Fibroblast of skin of left quadriceps (primary cell): ENCODE measurements at places on chromosomes 7 and 10.

DNA sequence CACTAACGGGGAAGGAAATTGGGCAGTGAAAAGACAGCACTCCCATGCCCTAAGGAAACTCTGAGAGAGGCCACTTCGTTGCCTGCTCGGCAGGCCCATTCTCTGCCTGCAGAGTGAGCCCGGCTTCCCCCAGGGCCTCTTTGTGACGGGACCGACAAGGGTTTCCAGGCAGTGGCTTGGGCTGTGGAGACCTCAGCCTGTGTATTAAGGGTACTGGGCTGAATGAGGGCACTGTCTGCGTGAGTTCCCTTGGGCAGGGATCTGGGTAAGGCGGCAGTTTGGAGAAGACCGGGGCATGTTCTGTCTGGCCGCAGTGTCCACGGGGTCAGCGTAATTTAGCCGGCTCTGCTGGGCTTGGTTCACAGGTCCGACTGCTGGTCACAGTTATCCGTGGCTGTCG, 237.2 kb downstream of the MGMT start:
- no peak for DNase-seq

GRCh38 chr7:774161-775109, 47.4 kb upstream of the PRKAR1B start:
- no peak for DNase-seq

GRCh38 chr10:120431251-120431651, 25.8 kb upstream of the PLPP4 start:
- DNase-seq: no peak

DNA sequence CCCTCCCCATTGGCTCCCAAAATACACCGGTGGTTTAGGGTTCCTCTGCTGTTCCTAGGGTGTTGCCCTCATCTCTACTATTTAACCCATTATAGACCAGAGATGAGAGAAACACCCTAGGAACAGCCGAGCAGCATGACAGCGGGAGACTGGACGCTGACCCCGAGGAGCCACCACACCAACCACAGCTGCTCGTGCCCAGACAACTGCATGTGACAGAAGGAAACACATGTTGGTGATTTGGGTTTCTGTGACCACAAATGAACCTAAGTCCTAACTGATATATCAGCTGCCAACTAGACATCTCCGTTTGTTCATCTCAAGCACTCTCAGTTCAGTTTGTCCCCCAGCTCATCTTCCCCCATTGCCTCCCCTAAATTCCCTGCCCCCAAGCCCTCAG, 13.4 kb downstream of the CFAP43 start:
- no peak for DNase-seq

DNA sequence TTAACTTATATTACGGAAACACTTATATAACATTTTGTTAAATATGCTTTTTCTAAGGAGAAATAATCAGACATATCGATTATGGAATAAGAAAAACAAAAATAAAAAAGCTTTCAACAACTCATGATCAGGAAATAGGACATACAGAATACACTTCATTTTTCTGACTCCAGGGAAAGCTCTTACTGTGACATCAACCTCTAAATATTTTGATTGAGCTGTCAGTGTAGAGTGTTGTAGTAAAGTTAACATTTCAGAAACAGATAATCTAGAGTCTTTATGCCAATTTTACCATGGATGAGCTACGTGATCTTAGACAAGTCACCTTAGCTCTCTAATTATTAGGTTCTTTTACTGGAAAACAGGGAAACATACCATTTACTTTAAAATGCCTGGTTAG, 218.9 kb upstream of the SORCS1 start:
- DNase-seq: no peak

- DNase-seq: no peak
These were observed 143.8 kb downstream of the MAPK8 start for GRCh38 chr10:48450233-48450740.

- DNase-seq: no peak
These were observed 48.9 kb upstream of the LRRC4 start for GRCh38 chr7:128080169-128080568.

- DNase-seq: no peak
These were observed 438.5 kb downstream of the GRID1 start for GRCh38 chr10:85927952-85928665.

GRCh38 chr10:78937800-78938694, 130.7 kb upstream of the ZMIZ1 start:
- DNase-seq: no peak

- DNase-seq: peak; percentile 74
These were observed 28.1 kb downstream of the ARL4A start for GRCh38 chr7:12715372-12716133.

DNA sequence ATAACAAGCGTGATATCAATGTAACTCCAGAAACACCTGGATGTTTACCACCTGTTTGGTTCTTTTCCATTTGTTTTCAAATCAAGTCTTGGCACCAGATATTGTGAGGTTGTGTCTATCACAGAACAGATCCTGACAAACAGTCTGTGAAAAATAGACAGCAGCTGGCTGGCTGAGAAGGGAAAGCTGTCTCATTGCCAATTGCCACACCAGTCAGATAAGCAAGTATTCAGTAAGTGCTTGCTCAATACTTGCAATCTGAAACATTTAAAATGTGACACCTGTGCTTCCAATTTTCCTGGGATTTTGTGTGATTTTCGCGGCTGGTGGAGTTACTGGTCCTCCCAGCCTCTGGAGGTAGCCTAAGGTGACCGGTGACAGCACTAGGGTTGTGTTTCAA, 147.9 kb upstream of the MYO3A start:
- DNase-seq: no peak

- DNase-seq: no peak
These were observed 29.1 kb downstream of the RSU1 start for GRCh38 chr10:16788125-16788524.

GRCh38 chr10:115049960-115050359, 43.2 kb upstream of the ATRNL1 start:
- DNase-seq: peak; percentile 43

DNA sequence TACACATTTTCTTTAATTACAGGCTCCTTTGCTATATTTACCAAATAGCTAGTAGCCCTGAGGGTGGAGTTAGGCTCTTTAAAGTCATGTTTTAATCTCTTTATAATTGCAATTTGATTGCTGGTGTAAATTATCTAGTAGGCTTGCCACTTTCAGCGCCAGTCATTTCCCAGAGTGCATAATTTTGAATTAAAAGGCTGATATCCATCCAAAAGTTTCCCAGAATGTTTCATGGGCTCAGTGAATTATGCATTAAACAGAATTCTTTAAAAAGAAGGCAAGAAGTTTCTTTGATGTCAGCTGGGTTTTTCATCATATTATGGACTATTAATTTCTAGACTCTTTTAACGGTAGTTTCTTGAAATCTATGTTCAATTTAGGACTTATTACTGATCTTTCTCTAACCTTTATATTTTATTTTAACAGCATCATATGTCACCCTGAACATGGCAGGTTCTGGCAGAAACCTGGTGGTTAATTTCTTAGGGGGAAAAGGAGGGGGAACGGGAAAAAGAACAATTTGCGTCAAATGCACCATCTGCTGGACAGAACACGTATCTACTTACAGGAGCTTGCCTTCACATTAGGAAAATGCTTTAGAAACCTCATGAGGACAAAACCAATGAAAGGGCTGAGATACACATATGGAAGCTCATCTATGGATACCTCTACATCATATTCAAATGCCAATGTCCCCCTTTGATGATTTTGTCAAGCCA, 171.1 kb downstream of the GRM3 start:
- DNase-seq: no peak

- no peak for DNase-seq
These were observed 31.0 kb downstream of the CNPY1 start for GRCh38 chr7:155515318-155515717.

- no peak for DNase-seq
These were observed 306.2 kb downstream of the PTPRN2 start for GRCh38 chr7:158281441-158281840.

DNA sequence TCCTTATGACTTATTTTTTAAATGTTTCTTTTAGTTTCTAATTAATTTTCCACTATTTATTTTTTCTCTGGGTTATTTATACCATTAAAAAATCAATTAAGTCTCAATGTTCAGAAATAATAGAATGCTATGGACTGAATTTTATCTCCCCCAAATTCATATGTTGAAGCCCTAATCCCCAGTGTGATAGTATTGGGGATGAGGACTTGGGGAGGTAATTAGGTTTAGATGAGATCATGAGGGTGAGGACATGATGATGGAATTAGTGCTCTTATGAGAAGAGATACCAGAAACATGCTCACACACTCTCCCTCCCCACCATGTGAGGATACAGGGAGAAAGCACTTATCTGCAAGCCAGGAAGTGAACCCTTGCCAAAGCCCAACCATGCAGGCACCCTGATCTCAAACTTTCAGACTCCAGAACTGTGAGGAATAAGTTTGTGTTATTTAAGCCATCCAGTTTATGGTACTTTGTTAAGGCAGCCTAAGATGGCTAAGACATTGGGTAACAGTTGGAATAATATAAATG, 202.6 kb downstream of the MDFIC start:
- no peak for DNase-seq

DNA sequence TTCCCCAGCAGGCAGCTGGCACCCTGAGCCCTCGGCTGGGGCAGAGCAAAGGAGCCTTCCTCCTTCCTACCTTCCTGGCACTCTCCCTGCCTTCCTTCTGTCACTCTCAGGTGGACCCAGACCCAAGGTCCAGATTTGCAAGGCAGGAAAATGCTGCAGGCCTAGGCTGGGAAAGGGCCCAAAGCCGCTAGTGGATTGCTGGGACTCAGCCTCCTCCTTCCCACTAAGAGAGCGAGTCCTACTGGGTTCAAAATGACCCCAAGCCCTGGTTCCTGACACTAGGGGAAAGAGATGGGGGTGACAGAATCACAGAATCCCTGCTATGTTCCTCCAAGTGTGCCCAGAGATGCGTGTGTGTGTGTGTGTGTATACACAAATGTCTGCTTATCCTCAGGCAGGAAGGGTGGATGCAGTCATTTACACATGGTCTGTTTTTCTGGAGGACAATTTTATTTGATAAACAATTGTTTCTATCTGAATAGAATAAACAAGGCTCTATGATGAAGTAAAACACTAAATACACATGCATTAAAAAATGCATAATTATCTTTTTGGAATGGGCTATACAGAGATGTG, 1.3 kb upstream of the PLAU start:
- DNase-seq: no peak

- DNase-seq: no peak
These were observed 657.2 kb upstream of the GALNT17 start for GRCh38 chr7:70474639-70475234.

DNA sequence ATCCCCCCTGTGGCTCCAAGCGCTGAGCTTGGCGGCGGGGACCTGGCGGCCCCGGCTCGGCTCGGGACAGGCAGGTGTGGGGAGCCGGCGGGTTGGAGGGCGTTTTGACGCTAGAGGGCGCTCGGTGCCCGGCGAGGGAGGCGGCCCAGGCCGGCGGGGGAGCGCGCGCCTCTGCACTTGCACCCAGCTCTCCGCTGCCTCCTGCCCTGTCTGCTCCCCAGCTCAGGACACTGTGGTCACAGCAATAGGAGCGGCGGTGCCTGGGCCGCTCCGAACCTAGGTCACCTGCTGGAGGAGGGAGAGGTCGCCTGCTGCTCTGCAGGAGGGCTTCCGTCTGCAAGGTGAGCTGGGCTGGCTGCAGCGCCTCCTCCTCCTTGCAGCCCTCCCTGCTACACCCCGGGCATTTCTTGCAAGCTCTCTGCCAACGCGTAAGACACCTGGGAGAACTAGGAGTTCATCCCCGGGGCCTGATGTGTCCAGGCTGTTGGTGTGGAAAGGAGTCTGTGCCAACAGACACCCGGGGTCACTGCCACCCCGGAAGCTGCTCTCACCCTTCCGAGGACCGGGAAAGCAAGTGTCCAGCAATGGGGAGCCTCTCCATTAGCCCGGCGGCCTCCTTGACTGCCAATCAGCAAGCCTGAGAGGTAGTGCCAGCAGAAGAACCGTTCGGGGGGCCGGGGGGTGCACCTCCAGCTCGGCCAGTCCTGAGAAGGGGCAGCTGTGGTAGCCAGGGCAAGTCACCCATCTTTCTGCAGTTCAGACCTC, 620.4 kb downstream of the GALNT17 start:
- no peak for DNase-seq

- DNase-seq: no peak
These were observed 170.8 kb downstream of the RNF216 start for GRCh38 chr7:5610500-5611186.

GRCh38 chr10:113169853-113170460, 219.9 kb downstream of the TCF7L2 start:
- DNase-seq: no peak

- no peak for DNase-seq
These were observed 73.4 kb downstream of the LYZL2 start for GRCh38 chr10:30556189-30556588.

- DNase-seq: no peak
These were observed 106.9 kb upstream of the ZNF746 start for GRCh38 chr7:149604521-149604920.

DNA sequence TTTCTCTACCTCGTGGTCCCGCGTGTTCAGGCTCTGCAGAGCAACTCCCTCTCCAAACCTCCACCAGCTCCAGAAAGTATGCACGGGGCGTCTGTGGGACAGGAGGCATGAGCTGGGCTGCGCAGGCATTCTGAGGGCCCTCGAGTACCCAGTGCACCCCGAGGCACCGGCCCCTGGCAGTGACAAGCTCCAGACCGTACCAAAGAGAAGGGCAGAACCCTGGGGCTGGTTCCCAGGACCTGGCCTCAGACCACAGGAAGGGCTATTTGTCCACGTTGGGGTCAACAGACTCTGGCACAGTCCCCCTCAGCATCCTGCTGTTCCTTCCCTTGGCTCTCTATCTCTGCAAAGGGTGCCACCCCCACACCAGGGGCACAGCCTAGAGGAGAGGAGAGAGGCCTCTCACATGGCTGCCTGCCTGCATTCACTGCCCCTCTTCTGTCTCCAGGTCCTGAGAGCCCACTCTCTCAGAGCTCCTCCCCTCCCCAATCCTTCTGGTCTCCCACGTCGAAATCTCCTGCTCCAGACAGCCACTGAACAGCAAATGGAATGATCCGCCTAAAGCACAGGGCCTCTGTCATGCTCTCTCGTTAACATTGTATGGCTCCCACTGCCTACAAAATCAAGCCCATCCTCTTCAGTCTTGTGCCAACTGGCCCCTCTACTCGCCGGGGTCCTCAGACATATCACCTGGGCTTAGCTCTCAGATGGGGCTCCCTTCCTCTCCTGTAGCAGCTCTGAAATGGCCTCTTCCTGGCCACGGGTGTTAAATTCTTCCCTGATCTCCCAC, 96.3 kb downstream of the OAT start:
- no peak for DNase-seq

GRCh38 chr10:79943871-79944270, 5.0 kb downstream of the SFTPD start:
- DNase-seq: no peak

DNA sequence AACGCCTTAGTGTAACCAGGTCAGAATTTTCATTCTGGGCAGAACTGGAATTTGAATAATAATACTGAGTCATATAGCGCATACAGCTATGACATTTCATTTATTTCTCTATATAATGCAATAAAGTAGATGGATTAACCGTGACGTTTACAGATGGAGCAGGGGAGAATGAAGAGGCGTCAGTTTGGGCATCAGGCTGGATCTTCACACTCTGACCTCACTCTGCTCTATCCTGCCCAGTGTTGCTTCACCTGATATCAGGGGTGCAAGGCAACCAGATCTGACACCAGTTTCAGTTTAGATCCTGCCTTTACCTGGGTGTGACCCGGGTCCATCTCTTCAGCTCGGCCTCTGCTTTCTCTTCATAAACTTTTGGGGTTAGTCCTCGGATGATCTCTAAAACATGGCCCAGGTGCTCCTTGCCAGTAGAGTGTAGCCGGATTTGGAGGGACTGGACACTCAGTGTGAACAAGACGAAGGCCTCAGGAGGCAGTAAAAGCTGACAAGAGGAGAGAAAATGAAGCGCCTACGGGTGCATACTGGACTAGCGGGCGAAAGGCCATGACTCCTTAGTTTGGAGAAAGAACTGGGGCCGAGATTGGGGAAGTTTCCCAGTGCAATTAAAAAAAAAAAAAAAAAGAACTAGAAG, 1.4 kb upstream of the ZYX start:
- DNase-seq: no peak
